ENCODE measurements at places on chromosomes 5 and 9.

GRCh38 chr9:69197687-69198086 lies 23.6 kb downstream of the TJP2 start:
- no peak for DNase-seq

- no peak for DNase-seq
Observed at GRCh38 chr5:173697931-173698579, 81.6 kb upstream of the BOD1 start.

- no peak for DNase-seq
Observed at GRCh38 chr9:99678566-99678965, 143.1 kb upstream of the NR4A3 start.

- DNase-seq, result no peak
Observed at GRCh38 chr5:1785062-1785461, 14.6 kb downstream of the MRPL36 start.

DNA sequence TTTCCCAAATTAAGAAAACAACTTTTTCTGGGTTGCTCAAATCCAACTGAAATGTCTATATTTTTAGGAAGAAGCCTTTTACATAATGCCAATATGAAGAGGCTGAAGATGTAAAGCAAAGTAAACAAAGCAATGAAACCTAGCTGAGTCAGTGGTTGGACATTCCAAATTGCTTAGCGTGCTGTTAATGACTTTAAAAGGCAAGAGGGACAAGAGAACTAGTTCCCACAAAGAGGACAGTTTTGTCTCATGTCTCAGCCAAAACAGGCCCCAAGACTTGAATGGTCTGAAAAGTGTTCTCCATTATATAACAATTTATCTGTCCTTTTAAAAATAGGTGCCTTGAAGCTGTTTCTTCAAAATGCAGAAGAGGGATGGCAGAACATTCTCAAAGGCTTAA lies 407.0 kb downstream of the ENC1 start:
- no peak for DNase-seq

DNA sequence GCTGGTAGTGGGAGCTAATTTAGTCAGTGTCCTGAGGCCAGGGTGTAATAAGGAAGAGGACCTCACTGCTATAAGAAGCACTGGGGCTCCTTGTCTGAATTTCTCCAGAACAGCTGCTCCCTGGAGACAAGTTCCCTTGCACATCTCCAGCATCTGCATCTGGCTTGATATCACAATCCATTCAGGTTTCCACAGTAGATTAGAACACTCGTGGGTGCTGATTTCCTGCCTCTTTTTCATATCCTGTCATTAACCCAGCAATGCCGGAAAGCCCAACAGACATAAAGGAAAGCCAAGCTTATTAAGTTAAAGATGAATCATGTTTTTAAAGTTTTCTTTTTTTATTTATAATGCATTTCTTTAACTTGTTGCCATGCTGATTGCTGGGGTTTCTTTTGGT lies 232.3 kb upstream of the WWC1 start:
- DNase-seq, result no peak

DNA sequence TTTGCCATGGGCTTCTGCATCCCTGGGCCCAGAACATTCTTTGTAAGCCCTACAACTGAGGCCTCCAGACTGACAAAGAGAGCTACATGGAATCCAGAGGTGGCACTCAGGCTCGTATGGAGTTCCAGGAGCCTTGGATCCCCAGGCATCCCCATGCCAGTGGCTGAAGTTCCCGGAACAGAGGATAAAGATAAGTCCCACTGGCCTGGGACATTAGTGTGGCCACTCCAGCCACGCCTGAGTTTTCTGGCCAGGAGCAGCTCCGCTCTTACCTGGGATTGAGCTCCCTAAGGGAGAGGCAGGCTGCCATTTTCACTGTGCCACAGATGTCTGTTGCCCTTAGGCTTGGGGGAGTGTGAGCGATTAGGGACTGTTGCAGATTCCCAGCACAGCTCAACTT lies 656.3 kb upstream of the FAM174A start:
- no peak for DNase-seq

GRCh38 chr9:133886563-133887501 lies 105.3 kb downstream of the VAV2 start:
- DNase-seq, result no peak

GRCh38 chr5:32406650-32407049 lies 37.9 kb downstream of the ZFR start:
- DNase-seq, result no peak

- no peak for DNase-seq
Observed at GRCh38 chr9:109624896-109625295, 126.8 kb upstream of the PTPN3 start.

- DNase-seq, result no peak
Observed at GRCh38 chr9:100170556-100170955, 71.5 kb downstream of the INVS start.

DNA sequence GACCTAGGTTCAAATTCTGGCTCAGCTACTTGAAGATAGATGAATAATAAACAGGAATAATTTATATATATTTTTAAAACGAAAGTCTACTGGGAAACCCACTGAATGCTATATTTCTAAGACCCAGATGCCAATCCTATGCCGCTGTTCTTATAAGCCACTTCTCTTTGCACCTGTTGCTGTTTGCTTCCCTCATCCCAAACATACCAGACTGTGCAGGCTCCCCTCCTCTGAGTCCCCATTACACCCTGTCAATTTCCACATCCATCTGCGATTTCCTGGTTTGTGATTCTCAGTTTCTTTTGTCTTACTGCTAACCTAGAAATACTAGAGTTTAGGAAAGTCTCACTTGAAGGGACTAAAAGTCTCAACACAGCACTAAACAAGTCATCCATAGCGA lies 92.8 kb upstream of the CAST start:
- DNase-seq, result no peak

GRCh38 chr5:61026004-61026403 lies 81.0 kb downstream of the NDUFAF2 start:
- no peak for DNase-seq

GRCh38 chr5:98308231-98308630 lies 465.2 kb upstream of the RGMB start:
- no peak for DNase-seq

DNA sequence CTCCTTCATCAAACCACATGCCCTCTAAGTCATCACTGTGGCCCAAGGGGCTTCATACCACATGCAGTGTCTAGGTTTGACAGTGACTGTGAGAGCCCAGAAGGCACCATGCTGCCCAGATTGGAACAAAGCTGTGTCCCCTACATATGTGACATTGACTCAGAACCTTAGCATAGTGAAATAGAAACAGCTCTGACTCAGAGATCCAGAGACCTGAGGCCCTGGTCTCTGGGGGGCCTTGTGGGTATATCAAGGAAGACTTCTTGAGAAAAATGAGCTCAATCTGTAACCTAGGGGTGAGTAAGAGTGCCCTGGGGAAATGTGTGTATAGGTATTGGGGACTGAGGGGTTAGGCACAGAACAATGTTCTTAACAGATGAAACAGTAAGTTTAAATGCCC lies 7.1 kb upstream of the ENTREP1 start:
- DNase-seq, result no peak

- no peak for DNase-seq
Observed at GRCh38 chr9:93585259-93585658, 8.9 kb downstream of the PHF2 start.

- no peak for DNase-seq
Observed at GRCh38 chr9:122078557-122078956, 14.6 kb downstream of the TTLL11 start.

GRCh38 chr5:138647261-138647788 lies 72.1 kb upstream of the HSPA9 start:
- no peak for DNase-seq

DNA sequence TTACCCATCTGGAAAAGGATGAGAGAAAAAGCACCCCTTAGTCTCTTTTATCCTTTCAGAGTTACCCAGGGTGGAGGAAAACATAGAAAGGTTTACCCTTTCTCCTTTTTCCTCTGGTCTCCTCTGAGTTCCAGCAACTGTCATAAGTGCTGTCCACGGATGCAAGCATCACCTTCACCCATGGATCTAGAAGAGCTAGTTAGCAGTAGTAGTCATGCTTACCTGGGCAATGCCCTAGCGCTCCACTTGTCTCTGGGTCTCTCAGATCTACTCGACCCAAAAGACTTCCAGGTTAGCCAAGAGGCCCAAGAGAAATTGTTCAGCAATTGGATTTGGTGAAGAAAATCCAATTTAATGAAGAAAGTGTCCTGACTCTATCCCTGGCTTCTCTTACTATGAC lies 656.2 kb upstream of the PTPRD start:
- DNase-seq, result no peak

- no peak for DNase-seq
Observed at GRCh38 chr5:172638209-172638768, 2.8 kb upstream of the NEURL1B start.

- DNase-seq, result no peak
Observed at GRCh38 chr9:130794923-130795495, 40.0 kb upstream of the ABL1 start.

DNA sequence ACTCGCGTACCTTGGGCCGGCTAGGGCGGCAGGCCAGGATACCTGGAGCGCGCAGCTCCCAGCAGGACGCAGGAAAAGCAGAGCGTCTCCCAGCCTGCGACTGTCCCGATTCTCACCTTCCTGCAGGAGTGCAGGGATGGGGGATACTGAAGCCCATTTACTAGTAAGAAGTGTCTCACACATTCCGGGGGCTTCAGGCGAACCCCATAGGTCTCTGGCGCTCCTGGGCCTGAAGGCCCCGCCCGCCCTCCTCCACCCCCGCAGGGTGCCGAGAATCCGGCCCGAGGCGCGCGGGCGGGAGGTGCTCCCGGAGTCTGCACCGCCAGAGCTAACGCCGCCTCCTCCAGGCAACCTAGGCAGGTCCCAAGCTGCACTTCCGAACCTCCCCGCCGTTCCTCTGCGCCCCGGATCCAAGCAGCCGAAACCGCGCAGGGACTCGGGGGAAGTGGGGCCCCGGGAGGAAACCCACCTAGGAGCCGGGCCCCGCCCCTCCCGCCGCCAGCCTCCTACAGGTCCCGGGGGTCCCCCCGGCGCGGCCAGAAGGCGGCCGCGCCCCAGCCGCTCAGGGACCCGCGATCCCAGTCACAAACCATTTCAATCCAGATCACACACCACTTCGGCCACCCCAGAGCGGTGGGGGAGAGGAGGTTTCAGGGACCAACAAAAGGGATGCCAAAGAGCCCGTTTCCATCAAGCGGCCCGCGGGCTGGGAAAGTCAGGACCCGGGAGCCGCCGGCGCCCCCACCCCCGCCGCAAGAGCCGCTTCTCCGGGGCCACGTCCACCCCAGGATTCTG lies 1.2 kb downstream of the ROR2 start:
- DNase-seq, result no peak

GRCh38 chr5:135561266-135561665 lies 17.5 kb downstream of the CXCL14 start:
- no peak for DNase-seq

DNA sequence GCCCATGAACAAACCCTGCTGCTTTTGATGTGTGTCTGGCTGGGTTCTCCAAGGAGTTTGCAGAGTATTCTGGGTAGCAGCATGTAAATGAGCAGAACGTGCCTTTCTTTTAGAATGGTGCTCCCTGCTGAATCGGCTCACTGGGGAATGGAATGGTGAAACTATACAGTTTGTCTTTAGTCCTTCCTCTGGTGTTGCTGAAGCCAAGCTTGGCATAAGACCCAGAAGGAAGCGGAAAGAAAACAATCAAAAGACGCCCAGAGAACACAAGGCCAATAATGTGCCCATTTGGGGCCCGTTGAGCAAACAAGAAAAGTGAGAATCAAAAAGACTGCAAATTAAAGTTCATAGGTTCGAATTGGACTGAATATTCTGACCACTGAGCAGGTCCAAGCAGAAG lies 60.1 kb downstream of the MVB12B start:
- no peak for DNase-seq

All from stimulated activated CD4-positive, alpha-beta T cell treated with anti-CD3 and anti-CD28 coated beads, Interleukin-1b, Interleukin-23, amount 100 ng/mL, for 1 hour (primary cell).